A172 (cell line): ENCODE measurements at places on chromosomes 1 and 21.

DNA sequence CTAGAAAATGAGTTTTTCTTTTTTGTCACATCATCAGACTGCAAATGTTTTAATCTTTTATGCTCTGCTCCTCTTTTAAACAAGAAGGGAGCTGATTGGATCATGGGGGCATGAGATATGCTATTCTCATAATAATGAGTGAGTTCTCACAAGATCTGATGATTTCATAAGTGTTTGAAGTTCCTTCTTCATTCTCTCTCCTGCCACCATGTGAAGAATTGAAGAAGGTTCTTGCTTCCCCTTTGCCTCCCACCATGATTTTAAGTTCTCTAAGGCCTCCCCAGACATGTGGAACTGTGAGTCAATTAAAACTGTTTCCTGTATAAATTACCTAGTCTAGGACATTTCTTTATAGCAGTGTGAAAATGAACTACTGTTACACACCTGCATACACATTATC, 218.2 kb downstream of the NRIP1 start:
- DNase-seq: no peak

GRCh38 chr1:16167331-16168143, 11.7 kb upstream of the EPHA2 start:
- no peak for DNase-seq

GRCh38 chr1:85330214-85330631, 53.8 kb upstream of the BCL10 start:
- peak; percentile 87 for DNase-seq

DNA sequence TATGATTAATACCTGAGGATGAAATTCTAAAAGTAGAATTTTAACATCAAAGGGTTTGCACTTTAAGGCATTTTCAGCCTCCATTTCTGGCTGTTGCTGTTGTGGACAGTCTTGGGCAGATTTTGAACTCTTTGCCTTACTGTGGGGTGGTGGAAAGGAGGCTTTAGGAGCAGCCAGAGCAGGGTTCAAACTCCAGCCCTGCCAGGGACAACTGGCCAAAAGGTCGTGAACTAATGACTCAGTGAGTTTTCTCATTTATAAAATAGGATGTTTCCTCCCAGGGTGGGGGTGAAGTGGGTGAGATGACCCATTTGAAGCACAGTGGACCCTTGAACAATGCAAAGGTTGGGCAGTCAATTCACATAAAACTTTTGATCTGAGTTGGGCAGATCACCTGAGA, 36.7 kb downstream of the MAPKAPK2 start:
- no peak for DNase-seq

DNA sequence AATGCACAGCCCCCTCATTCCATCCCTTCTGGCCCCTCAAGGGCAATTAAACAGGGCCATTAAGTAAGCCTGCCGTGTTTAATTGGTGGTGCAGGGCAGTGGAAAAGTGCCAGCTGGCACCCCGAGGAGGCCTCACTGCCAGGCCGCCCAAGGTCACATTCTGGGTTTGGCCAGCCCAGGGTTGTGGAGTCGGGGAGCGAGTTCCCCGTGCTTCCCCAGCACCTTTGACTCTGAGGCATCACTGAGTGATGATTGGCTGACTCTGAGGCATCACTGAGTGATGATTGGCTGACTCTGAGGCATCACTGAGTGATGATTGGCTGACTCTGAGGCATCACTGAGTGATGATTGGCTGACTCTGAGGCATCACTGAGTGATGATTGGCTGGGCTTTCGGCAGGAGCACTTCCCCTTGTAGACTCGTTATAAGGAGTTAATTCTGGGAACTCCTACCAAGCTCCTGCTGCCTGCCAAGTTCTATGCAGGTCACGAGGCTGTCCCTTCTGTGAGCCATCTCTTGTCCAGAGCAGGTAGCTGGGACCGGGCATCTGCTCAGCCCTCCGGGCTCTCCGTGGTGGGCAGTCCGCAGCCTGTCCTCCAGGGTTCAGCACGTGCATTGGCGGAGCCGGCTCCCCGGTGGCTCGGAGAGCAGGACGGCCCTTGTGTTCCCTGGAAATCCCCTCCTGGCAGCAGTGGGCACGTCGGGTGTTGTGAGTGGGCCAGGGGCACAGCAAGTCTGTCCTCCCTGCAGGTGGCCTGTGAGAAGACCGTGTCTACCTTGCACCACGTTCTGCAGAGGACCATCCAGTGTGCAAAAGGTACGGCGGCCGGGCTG, 20.9 kb downstream of the CSTB start:
- DNase-seq: no peak

GRCh38 chr1:20308569-20308968, 17.9 kb downstream of the VWA5B1 start:
- DNase-seq: no peak

GRCh38 chr1:206705191-206705590, 20.5 kb downstream of the MAPKAPK2 start:
- no peak for DNase-seq

GRCh38 chr1:224784265-224785039, 145.0 kb upstream of the DNAH14 start:
- no peak for DNase-seq

GRCh38 chr1:201077736-201078135, 34.5 kb downstream of the CACNA1S start:
- no peak for DNase-seq

DNA sequence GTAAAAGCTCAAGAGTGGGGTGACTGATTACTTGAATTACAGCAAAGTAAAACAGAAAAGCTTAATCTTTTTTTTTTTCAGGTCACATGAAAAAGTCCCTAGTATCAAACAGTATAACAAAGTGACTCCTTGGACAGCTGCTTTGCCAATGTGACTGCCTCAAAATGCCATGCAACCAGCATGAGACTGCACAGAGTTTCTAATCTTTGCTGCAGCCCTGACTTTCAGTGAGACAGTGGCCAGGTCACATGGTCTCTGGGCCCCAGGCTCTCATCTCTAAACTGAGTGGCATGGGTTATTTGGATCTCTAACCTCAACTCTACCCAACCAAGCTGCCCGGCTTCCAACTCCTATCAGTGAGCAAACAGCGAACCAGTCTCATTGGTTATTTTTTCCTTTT, 169.0 kb downstream of the VAV3 start:
- DNase-seq: no peak

- no peak for DNase-seq
These were observed 4.6 kb upstream of the DDOST start for GRCh38 chr1:20665726-20666125.

GRCh38 chr1:23422241-23422877, 2.2 kb downstream of the TCEA3 start:
- DNase-seq: peak; percentile 6

DNA sequence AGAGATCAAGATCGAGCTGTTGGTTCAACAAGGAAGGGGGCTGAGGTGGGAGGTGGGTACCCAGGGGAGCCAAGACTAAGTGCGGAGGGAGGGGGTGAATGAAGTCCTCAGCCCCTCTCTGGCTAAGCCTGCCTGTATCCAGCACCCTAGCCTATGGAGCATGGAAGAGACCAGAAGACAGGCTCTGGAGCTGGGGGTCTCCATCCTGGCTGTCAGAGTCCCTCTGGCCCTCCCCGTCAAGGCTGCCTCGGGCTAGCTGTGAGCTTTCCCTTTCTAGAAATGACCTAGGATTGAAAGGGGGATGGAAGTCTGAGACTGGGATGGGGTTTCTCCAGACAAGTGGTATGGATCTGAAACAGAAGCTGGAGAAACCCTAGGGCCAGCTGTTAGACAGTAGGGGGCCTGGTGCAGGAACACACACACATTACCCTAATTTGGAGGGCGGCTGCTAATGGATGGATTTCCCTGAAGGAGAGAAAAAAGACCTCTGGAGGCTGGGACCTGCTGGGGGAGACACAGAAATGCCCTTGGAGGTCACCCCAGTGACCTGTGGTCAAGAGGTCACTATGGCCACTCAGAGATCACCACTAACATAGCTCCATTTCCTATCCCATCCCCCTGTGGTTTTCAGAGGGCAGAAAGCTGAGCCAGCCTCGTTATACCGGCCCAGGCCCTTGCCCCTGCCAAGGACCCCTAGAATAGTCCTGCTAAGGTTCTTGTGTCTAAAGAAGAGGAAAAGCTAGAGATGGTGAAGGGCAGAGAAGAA, 107.8 kb downstream of the TMEM53 start:
- no peak for DNase-seq

DNA sequence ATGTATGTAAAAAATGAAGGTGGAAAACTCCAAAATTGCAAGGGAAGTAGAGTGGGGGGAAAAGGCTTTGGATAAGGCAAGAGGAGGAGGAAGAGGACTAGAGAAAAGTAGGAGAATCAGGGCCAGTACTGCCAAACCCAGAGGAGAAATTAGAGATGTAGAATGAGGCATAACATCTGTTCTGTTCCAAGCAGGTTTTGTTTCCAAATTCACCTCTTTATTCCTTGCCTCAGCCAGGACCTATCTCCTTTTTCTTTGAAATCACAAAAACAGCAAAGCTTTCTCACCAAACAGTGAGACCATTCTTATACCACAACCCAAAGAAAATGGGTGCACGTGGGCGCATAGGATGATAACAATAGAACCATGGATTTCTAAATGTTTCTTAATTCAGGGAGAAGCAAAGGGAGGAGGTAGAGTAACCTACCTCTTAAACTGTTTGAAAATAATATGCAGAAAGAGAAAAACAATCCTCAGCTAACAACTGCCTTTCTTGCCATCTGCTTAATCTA, 383.3 kb upstream of the PKN2 start:
- no peak for DNase-seq

GRCh38 chr1:55445416-55445815, 230.3 kb upstream of the USP24 start:
- DNase-seq: no peak

DNA sequence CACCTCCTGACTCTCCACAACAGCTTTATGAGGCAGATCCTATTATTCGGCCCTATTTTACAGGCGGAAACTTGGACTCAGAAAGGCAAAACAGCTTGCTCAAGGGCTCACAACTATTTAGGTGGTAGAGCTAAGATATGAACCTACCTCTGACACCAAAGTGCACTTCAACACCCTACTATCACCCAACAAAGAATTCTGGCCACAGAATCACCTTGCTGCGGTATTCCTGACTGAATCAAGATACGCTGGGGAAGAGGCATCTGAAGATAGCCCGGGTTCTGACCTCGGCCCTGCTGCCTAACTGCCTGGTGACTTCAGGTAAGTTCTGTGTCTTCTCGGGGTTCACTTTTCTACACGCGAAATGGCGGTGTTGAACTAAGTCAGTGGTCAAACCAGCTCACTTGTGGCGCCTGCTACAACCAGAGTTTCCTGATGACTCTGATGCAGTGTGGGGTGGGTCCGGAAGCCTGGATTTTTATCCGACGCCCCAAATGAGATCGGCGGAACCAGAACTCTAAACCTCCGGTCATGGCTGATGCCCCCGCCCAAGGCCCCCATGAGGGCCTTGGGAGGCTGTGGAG, 608 bp downstream of the PEF1 start:
- DNase-seq: no peak

DNA sequence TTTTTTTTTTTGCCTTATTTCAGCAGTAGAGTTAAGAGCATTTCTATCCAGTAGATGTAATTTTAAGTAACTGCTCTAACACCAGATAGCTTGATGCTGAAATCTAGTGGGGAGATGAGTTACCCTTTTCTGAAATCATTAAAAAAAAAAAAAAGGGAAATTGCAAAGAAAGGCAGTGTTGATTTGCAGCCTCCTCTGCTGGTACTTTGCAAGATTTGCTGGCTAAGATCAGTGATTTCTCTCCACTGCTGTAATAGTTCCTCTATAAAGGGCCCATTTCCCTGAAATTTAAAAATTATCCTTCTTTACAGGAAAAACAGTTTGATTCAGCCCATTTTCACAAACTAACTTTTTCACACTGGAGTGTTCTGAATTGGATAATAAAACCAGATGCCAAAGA, 120.6 kb downstream of the PTBP2 start:
- no peak for DNase-seq

- no peak for DNase-seq
These were observed 255.3 kb upstream of the CAMK1G start for GRCh38 chr1:209328196-209328595.

GRCh38 chr1:39895731-39896480, 5.8 kb downstream of the MYCL start:
- no peak for DNase-seq

DNA sequence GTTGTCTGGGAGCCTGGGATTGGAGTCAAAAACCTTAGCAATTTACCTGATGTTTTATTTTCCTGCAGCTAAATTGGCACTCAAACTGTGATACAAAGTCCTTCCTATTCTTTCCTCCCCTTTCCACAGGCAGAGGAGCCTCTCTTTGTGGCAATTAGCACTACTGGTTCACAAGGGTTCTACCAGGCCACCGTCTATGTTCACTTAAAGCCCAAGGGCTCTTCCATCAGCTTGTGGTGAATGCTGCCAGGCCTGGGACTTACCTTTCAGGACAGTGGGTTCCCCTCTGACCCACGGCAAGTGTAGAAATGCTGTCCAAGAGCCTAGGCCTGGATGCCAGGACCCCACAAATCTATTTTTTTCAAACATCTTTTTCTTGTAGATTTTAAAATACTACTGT, 251.9 kb upstream of the B3GALT2 start:
- no peak for DNase-seq

DNA sequence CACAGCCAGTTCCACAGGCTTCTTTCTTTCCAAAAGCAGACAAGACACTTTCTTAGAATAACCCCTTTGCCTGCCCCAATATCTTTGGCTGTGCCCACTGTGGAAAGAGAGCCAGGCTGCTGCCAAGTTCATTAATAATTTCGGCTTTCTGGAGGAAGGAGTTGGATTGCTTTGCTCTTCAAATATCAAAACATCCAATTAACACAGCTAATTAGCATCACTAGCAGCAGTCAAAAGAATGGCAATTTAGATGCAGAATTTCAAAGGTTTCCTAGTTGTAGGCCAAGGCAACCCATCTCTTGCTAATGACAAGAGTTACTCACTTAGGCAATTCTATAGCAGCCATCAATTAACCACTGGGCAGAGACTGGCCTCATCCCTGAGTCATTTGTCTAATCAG, 91.0 kb upstream of the SPATA6 start:
- DNase-seq: no peak

DNA sequence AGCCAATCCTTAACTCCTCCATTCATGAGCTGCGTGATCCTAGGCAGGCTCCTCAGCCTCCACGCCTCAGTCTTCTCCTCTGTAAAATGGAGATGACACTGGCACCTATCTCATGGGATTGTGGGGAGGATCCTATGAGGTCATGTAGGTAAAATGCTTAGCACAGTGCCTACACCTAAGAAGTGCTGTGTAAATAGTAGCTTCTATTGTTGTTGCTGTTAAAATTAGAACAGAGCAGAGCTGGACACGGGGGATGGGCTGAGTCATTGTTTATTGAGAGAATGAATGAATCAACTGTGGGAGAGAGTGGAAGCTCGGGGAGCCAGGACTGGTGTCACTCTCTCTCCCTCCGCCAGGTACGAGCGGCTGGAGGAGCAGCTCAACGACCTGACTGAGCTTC, 43.0 kb downstream of the TMCC2 start:
- no peak for DNase-seq

DNA sequence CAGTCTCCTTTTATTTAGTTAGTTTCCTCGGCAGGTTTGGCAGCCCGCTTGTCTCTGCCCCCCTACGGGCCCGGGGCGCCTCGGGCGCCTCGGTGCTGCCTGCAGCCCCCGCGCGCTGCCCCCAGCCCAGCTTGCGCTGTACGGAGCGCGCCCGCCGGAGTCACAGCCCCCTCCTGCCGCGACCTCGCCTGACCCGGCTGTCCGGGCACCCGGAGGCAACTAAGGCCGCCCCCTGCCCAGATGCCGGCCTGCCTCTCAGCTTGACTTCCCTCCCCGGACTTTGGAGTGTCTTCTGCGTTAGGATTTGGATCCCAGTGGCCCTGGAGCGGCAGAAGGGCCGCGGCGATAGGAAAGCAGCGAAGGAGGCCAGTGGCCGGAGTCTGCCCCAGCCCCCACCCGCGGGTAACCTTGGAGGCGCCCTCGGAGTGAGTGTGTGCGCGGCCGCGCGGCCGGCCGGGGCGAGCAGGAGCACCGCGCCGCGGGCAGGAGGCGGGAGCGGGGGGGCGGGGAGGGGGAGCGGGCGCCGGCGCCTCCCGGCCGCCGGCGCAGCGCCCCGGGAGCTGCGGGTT, 7.6 kb downstream of the CDKN2C start:
- peak; percentile 25 for DNase-seq
